AG20443 (cell line): ENCODE measurements at places on chromosomes 4 and X.

GRCh38 chrX:18410038-18410437 lies 15.4 kb upstream of the CDKL5 start:
- DNase-seq = no peak

- peak; percentile 34 for DNase-seq
Observed at GRCh38 chr4:123616951-123617461, 220.4 kb downstream of the SPRY1 start.

DNA sequence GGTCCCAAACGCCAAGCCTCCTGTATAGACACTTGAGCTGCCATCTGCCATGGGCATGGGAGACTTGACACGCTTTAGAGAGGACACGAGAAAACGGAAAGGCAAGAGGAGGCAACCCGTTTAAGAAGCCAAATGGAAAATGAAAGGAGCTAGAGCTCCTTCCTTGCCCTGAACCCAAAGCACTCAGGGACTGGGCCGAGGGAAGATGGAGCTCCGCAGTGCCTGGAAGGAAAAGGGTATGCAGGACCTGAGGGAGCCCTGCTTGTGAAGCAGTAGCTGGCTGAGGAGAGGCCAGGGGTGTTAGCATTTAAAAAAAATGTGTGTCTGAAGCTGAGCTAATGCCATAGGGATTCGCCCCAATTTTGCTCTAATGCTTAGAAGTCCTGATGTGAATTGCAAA lies 15.1 kb downstream of the MCF2 start:
- DNase-seq = no peak

- DNase-seq = no peak
Observed at GRCh38 chr4:79472693-79473438, 64.8 kb upstream of the GK2 start.

GRCh38 chr4:147078362-147078761 lies 132.7 kb upstream of the TTC29 start:
- peak; percentile 19 for DNase-seq

- DNase-seq = no peak
Observed at GRCh38 chrX:65702956-65703355, 35.5 kb downstream of the MSN start.

DNA sequence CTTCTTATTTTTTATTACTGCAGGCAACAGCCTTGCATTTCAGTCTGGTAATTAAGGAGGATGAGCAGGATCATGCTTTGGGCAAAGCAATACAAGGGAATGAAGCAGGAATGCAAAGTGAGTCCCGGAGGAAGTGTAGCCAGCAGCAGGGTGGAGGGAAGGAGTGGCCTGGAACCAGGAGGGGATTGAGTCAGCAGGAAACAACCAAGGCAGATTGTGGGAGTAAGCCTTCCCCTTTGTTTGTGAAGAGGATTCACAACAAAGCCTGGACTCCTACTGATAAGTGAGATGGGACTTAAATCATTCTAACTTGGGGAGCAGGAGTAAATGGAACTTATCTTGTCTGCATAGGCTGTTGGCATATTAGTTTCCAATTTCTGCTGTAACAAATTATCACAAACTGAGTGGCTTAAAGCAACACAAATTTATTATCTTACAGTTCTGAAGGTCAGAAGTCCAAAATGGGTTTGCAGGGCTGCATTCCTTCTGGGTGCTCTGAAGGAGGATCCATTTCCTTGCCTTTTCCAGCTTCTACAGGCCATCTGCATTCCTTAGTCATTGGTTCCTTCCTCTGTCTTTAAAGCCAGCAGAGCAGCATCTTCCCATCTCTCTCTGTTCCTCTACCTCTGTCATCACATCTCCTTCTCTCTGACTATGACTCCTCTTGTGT lies 93.2 kb upstream of the AP1S2 start:
- peak; percentile 64 for DNase-seq

GRCh38 chrX:34578237-34578636 lies 78.8 kb downstream of the TMEM47 start:
- peak; percentile 14 for DNase-seq

- DNase-seq = no peak
Observed at GRCh38 chr4:85448906-85449890, 25.8 kb upstream of the ARHGAP24 start.

DNA sequence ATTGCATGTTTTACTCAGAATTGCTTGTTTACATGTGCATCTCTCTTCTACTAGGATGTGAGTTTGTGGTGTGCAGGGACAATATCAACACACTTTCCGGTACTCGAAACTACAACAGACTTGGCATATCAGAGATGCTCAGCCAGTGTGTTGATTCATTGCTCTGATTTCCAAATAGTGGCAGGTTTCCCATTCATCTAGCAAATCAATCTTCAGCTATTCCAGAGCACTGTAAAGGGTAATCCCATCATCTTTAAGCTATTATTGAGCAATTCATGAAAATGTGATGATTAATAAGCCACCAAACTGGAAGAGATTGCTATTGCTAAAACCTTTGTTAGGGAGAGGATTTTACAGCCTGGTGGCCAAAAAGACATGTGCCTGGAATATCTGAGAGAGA lies 574.2 kb upstream of the CPEB2 start:
- no peak for DNase-seq

DNA sequence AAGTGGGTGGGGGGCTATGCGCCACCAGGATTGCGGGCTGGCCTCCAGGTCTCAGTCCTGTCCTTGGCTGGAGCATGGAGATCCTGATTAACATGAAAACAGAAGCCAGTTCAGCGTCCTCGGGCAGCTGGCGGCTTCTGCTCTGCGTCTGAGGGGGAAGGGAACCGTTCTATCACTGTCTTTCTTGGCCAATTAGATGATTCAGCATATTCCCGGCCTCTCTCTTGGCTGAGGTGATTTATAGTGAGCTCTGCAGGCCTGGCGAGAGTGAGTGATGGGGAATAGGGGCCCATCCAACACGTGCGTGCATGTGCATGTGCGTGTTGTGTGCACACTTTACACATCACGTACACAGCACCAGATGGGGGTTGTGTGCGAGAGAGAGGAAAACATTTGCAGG lies 145.8 kb upstream of the ATP6AP2 start:
- peak; percentile 30 for DNase-seq

DNA sequence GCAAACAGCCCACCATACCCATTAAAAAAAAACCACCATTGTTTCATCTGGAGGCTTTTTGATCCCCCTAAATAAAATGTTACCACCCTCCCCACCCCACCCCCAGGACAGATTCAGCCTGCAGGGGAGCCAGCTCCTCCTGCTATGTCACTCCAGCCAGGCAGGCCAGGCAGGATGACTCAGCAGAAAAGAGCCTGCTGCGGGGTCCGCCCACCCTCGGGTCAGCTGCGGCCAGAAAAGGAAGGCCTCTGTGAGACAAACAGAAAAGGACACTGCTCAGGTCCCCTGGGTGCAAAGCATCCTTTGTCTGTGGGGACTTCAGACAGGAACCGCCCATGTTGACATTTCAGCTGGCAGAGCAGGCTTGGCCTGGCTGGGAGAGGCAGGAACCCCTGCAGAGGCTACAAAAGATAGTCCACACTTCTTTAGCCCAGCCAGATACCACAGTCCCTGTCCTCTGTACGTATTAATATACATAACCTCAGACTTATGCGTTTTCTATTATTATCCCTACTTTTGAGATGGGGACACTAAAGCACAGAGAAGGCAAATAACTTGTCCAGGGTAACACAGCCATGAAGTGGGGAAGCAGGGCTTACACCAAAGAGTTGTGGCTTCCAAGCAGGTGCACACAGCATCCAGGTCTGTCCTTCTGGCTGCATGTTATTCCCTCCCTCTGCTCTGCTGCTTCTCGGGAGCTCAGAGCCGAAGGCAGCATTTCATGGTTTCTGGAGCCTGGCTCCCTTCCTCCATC lies 147.7 kb downstream of the CPEB2 start:
- DNase-seq = peak; percentile 92

GRCh38 chr4:99998062-99998867 lies 48.2 kb upstream of the H2AZ1 start:
- peak; percentile 30 for DNase-seq

DNA sequence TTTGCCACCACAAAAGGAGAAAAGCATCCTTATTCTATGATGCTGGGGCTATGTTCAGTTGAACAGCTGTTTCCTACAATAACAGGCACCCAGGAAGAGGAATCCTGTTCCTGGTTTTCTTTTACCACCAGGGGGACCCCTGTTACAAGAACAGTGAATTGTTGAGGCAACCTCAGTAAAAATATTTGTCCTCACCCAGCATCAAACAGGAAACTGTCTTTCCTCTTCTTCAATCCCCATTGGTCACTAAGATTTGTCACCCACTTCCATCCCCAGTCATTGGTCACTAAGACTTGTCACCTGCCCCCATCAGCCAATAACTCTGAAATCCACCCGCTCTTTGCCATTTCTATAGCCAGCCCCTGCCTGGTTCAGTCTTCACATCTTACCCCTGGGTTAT lies 143.5 kb upstream of the GALNT7 start:
- DNase-seq = peak; percentile 66

DNA sequence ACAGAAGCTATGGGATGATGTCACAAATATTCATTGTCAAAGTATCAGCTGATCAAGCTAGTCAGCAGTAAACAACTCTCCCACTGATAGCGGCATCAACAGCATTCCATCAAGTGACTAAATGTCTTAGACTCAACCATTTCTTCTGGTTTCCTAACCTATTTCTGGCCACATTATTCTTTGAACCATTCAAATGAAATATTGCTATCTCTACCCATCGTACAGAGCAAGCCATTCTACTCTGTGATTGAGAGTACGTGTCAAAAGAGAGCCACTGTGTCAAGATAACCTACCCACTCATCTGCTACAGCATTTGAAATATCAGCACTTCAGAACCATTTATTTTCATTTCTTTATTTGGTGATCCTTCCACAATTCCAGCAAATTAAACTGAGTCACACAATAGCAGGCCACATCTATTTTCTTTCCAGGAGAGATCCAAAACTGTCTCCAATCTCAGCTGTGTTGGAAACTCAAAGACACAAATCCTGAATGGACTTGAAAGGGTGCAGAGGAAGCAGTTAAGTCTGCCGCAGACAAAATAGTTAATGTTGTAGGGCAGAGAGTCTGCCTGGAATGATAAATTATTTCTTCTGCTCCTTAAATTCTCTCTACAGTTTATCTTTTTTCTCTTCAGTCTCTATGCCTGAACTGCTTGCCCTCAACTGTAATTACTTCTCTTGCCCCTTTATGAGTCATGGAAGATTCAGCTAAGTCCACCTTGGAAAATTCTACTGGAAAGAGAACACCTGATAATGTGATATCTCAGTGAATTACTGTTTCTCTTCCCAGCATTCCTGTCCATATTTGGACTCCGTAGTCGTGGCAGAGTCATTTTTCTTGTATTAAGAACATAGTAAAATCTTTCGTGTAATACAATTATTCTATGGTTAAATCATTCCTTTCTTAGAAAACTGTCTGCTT lies 364.8 kb downstream of the PDGFC start:
- DNase-seq = no peak
